ENCODE measurements at places on chromosomes 6 and 20.

GRCh38 chr20:4563031-4563430 is 158.7 kb upstream of the PRND start:
- DNase-seq, result no peak

- no peak for DNase-seq
Observed at GRCh38 chr6:5524110-5524509, 262.8 kb downstream of the FARS2 start.

GRCh38 chr6:134177236-134177635 is 124.8 kb upstream of the SLC2A12 start:
- DNase-seq, result no peak

DNA sequence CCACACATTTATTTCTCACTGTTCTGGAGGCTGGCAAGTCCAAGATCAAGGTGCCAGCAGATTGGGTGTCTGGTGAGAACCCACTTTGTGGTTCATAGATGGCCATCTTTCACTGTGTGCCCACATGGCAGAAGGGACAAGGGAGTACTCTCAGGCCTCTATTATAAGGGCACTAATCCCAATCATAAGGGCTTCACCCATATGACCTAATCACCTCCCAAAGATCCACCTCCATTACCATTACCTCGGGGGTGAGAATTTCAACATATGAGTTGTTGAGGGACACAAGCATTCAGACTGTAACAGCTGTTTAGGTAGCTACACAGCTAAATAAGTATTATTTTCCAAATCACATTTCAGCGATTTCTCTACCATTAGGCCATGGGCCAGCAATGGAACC is 2.5 kb upstream of the PRND start:
- no peak for DNase-seq

GRCh38 chr20:46013322-46013828 is 4.7 kb downstream of the MMP9 start:
- DNase-seq, result no peak

DNA sequence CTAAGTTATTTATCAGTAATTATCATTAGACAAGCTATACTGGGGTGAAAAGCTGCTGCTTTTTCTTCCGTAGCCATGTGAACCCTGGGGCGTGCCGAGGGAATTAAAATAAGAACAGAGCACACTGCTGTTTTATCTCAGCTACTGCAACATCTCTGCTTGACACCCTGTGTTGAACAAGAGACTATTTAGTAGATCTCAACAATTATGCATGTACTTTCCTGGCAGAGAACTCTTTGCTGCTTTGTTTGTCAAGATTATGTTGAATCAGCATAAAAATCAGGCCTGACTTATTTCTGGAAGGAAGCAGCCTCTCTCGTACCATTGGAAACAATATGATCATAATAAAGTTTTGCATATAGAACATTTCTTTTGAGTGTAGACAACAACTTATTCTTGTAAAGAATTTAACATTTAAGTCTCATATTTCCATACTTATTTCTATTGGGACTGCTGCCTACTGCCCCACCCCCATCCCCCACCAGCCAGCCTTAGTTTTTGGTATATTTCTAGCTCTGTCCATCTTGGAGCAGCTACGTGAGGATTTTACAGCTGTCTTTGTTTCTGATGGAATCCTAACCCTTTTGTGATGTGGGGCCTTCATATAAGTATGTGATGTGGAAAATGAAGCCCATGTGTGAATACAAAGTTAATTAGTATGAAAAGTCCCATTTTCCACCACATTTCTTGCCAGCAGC is 1011.4 kb downstream of the KIF16B start:
- no peak for DNase-seq

DNA sequence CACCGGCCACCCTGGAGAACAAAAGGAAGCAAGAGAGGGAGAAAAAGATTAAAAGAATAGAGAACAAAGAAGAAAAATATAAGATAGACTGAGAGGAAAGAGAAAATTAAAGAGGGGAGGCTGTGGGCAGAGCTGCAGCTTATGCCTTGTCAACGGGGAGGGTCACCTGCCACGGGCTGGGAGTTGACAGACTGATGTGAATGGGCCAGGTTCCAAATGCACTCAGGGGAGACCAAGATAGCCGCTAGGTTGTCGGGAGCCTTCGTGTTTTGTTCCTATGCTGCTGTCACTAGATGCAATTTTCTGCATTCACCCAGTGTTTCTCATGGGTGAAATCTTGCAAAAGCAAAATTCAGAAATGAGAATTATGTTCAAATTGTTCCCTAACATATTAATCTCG is 119.6 kb upstream of the MTHFD1L start:
- DNase-seq, result no peak

GRCh38 chr6:23418095-23418494 is 707.9 kb upstream of the NRSN1 start:
- DNase-seq, result no peak

- DNase-seq, result no peak
Observed at GRCh38 chr6:117616391-117617209, 14.3 kb upstream of the GOPC start.

DNA sequence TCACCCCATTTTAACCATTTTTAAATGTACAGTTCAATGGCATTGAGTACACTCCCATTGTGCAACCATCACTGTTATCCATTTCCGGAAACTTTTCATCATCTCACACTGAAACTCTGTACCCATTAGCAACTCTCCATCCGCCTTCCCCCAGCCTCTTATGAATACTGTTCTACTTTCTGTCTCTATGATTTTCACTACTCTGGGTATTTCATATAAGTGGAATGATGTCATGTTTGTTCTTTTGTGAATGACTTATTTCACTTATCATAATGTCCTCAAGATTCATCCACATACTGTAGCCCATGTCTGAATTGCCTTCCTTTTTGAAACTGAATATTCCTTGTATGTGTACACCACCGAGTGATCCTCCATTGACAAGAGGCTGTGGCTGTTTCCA is 92.9 kb upstream of the TOX2 start:
- DNase-seq, result no peak

GRCh38 chr6:87723170-87724078 is 21.4 kb upstream of the AKIRIN2 start:
- no peak for DNase-seq

DNA sequence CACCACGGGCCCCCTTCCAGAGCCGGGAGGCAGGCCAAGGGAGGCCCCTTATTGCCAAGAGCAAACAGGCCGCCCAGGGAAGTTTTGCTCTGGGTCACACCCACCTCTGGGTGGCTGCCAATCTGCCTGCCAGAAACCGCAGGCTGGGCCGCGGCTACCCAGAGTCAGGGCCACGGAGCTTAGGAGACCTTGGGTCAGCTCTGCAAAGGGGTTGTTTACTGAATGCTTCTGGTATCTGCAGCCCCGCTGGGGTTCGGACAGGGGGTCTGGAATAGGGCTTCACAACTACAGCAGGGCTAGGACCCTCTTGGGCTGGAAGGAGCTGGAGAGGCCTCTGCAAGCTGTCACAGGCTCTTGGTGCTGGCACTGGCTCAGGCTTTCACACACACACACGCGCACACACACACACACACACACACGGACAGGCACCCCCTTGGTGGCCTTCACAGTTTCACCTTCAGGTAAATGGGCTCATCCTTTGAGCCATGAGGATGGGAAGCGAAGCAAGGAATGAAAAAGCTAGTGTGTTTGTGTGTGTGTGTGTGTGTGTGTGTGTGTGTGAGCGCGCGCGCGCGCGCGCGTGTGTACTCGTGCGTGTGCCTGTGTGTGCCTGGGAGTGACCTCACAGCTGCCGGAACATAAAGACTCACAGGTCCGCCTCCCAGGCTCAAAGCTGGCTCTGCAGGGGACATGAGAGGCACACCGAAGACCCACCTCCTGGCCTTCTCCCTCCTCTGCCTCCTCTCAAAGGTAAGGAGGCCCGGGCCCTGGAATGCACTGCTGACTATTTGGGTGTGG is at the start of gene CCN5:
TSS of gene CCN5 (plus strand) at position 669 of the 798 bp plus-strand sequence. CDS start at position 691, 22 bp downstream.
- DNase-seq, result no peak

GRCh38 chr6:101845172-101845571 is 451.7 kb downstream of the GRIK2 start:
- DNase-seq, result no peak

GRCh38 chr20:53800883-53801604 is 207.4 kb upstream of the ZNF217 start:
- no peak for DNase-seq

DNA sequence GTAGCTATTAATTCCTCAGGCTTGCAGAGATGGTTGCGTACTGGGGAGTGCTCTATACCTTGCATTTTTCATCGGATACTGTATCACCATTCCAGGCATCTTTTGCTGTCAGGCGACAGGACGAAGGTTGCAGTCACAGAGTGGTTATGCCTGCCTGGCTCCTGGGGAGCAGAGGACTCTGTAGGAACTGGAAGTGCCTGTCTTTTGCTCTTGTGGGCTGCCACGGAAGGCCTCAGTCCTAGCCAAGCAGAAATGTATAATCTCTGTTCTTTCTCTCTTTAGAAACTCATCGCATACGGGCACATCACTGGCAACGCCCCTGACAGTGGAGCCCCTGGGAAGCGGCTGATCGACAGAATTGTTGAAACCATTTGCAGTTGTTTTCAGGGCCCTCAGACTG is 29.5 kb downstream of the ARFGEF2 start:
- no peak for DNase-seq

DNA sequence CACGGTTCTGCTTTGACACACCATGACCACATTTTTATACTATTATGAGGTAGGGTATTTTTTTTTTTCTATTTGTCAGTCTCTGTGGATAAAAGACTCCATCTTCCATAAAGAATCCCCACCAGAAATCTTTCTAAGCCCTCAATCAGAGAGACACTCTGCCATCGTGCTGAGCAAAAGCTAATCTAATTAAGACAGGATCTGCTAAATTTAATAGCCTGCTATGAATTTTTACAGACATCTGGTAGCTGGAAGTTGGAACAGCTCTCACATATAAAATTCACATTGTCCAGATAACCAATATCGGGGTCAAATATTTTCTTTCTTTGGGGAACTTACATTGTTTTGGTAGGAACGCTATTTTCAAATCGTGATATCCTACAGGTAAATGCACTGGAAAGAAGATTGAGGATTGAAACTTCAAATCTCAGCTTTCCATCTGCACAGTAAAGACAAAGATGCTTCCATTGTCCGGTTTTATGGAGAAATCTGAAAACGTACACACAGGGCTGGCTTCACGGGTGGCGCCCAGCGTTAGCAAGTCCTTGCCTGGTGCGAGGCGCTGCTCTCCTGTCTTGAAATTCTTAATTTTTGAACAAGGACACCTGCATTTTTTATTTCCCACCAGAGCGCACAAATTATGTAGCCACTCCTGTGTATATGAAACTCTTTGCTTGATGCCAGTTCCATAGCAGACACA is 573.8 kb upstream of the NOX3 start:
- no peak for DNase-seq

- no peak for DNase-seq
Observed at GRCh38 chr6:48084201-48084600, 26.8 kb downstream of the PTCHD4 start.

DNA sequence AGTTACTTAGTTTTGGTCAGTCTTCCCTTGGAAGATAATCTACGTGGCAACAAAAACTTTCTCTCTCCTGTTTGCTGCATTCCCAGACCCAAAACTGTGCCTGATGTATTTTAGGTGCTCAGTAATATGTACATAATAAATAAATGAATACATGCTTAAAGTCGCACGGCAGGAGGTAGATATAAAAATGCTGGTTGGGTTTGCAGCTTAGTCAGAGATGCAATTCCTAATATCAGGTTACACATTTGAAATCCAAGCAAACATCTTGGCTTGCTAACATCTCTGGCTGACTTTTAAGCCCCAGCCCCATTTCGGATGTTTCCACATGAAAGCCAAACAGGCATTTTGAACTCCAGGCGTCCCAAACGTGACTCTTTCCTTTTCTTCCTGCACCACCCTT is 91.0 kb downstream of the KCNQ5 start:
- no peak for DNase-seq

DNA sequence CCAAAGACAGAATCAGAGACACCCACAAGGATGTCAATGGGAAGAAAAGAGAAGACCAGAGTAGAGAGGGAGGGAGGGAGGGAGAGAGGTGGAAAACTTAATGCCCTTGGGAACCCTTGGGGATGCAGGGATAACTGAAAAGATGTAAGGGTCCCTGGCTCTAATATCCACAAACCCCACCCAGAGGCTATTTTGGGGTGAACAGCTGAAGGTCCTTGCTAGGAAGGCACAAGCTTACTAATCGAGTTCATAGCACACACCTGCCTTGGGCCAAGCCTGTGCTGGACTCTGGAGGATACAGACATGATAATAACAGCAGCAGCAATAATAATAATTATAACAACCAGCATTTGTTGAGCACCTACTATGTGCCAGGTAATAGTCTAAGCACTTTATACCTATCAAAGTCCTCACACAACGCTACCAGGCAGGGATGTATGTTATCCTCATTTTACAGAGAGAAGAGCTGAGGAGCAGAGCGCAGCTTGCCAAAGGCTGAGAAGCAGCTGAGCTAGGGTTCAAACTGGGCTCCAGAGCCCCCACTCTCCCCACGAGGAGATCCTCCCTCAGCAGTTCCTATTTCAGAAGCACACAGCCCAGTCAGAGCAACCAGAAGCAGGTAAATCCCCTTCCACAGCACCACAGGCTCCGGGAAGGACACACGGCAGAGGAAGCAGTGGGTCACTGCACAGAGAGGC is 174.2 kb downstream of the ANKRD60 start:
- no peak for DNase-seq

GRCh38 chr20:5918856-5919625 is 31.3 kb downstream of the TRMT6 start:
- no peak for DNase-seq

DNA sequence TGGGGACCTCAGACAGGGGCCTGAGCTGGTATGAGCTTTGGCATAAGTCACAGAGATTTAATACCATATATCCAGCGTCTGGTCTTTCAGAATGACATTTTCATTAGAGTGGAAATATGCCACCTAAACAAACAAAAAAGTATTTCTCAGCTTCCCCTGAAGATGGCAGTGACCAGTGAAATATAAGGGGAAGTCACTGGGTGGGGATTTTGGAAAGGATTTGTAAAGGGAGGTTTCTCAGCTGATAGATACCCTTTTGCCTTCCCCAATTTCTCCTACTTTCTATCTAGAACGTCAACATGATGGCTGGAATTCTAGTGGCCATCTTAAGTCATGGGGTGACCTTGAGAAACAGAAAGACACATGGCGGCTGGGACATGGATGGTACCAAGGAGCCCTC is 137.7 kb upstream of the LRFN2 start:
- no peak for DNase-seq

Measured in neural crest cell (in vitro differentiated cells).